ENCODE measurements at places on chromosomes 2 and 18.
A peak's percentile ranks its signal among the peaks of the same experiment; 100 is the strongest.

DNA sequence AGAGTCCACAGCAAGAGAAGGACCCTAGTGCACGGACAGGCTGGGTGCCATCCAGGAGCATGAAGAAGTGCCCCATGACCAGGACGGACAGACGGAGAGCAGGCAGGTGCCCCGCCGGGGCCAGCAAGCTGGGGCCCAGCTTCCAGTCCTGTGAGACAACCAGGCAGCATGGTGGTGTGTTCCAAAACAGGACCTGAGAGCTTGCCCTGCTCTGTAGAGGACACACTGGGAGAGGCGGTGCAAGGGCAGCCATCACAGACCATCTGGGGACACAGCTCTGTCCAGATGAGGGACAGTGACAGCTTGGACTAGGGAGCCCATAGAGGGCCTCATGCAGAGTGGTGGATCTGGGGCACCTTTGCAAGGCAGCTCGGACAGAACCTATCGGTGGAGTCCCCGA lies 279.8 kb downstream of the EIPR1 start:
- DNase-seq, result no peak

DNA sequence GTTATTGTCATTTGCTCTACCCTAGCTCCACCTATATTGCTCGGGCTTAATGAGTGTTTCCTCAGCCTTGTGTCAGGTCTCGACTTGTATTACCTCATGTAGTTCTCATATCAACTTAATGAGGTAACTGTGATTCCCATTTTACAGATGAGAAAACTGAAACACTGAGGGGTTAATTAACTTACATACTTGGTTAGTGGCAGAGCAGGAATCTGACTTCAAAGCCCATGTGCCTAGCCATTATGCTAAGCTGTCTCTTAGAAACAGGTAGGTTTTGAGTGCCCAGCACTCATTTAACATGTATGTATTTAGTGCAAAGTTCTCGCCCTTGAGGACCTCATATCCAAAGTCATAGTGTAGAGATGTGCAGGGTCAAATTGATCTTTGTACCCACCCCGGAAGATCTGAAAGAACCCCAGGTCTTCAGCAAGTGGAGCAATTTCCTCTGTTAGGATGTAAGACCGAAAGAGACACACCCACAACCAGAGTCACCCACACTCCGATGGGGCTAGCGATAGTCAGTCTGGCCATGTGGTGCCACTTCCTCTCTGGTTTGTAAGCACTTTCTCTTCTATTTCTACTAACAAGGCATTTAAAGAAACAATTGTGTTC lies 121.0 kb upstream of the SLC39A10 start:
- DNase-seq, result peak; percentile 72

GRCh38 chr18:9101730-9102507 lies 580 bp upstream of the NDUFV2 start:
- DNase-seq, result no peak

- DNase-seq, result peak; percentile 10
Observed at GRCh38 chr2:113251118-113251517, 27.6 kb downstream of the PAX8 start.

DNA sequence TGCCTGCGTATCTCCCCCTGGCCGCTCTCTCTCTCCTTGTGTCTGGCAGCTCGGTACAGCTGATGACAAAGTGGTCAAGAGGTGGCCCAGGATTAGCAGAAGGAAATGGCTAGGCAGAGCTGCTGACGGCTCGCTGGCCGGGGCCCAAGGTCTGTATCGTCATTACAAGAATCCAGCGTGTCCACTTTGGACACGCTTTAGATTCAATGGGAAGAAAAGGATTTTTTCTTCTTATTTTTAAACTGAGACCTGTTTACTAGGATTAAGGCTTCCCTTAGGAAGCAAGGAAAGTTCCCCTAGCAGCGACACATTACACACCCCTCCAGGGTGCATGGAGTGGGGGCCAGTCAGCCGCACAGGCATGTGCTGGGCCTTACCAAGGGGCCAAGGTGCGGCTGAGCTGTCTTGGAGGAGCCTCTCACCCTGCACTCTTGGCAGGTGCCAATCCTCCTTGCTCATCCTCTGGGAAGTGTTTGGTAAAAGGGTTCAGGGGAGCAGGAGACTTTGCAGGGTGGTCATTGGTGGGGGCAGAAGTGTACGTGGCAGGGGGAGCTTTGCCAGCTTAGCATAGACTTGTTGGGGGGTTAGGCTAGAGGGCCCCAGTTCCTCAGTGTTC lies 76.8 kb downstream of the POLR1A start:
- no peak for DNase-seq

DNA sequence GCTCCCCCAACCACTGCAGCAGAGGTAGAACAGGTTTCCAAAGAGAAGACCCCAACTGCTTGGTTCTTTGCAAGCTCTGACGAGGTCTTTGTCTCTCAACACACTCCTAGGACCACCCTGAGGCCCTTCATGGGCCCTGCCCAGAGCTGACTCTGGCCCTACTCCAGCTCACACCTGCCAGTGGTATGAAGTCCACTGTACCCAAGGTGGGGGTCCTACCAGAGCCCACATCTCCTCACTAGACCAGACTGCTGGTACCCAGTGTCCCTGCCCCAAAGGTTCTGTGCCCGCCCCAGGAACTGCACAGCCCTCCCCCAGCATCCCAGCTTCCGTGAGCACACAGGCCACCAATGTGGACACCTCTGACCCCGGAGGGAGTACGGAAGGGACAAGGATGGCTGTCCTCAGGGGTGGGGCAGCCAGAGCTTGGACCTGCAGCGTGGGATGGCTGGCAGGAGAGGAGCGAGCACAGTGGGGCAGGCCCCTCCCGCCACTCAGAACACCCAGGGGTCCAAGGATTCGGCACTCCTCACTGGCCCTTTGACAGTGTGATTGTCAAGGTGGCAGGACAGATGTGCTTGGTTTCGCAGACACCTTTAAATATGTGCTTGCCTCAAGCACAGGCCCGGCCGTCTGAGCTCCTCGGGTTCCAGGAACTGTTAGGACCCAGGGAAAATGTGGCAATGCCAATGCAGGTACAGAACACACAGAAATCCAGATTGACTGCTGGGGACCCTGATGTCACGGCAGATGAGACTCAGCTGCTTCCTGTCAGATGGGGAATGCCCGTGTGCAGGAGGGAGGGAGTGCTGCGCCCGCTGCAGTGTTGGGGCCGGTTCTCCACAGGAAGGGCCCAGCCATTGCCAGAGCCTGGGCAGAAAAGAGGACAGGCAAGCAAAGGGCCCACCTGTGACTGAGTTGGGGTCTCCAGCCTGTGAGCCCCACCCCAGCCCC lies 51.2 kb downstream of the MTERF4 start:
- DNase-seq, result peak; percentile 0

DNA sequence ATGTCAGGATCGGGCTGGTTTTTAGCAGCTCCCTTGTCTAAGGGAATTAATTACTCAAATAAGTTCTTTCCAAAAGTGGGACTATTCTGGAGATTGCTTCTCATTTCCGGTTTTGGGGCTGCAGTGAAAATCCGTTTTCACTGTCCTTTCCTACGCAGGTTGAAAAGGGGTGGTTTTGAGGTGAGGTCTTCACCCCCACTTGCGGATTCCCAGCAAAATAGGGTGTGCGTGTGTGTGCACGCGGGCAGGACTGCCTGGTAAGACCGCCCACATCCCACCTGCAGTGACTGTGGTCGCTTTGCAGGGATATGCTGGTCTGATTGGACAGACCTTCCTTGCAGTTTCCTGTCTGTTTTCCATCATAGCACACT lies 472 bp upstream of the PLEKHM3 start:
- no peak for DNase-seq

- no peak for DNase-seq
Observed at GRCh38 chr2:128513116-128513960, 194.7 kb upstream of the HS6ST1 start.

GRCh38 chr2:69564604-69565003 lies 78.9 kb downstream of the AAK1 start:
- no peak for DNase-seq

DNA sequence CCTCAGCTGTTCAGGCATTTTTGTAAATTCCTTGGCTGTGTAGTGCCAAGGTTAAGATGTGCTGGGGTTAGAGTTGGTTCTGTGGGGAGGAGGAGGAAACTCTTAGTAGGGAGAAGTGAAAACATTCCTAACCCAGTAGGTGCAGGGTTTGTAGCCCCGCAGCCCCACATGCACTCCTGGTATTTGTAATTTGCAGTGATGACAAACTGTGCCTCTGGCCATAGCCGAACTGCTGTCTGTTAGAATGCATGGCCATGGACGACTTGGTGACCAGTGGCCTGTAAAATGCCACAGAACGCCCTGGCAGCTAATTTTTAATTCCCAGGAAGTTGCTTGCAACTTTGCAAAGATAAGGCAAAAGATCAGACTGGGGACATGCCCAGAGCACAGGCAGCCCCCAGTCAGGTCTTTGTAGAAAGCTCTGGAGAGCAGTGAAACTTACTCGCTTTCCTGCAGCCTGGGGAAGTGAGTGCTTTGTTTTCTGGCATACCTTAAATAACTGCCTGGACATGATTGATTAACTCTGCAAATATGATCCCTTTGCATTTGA lies 38.4 kb downstream of the LYPD6B start:
- no peak for DNase-seq

GRCh38 chr2:216991563-216991962 lies 131.7 kb upstream of the TNP1 start:
- DNase-seq, result no peak

DNA sequence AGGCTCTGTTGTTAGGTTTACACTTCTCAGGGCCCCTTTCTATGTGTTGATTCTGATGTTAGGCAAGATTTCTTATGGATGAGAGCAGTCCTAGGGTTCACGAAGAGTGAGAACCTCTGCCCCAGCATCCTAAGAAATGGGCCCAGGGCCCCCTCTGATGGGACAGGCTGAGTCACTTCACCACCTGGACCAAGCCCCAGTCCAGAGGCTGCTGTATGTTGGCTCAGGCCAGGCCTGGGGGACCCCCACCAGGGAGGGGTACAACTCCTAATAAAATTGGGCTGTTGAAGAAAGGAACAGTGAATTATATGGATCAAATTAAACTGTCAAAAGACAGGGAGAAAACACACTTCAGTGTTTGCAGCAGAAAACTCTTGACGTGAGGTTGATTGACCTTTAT lies 365.9 kb upstream of the HS6ST1 start:
- DNase-seq, result no peak

- DNase-seq, result no peak
Observed at GRCh38 chr2:29130295-29130694, 15.1 kb downstream of the CLIP4 start.

GRCh38 chr2:143429932-143430679 lies 300.9 kb downstream of the ARHGAP15 start:
- no peak for DNase-seq

Measured in effector memory CD8-positive, alpha-beta T cell (primary cell).